ENCODE measurements at places on chromosomes 5 and 9. TPM values are rescaled to one million over a fixed set of nuclear protein-coding genes. Genes with fewer than 3 reads are reported as not detected.

DNA sequence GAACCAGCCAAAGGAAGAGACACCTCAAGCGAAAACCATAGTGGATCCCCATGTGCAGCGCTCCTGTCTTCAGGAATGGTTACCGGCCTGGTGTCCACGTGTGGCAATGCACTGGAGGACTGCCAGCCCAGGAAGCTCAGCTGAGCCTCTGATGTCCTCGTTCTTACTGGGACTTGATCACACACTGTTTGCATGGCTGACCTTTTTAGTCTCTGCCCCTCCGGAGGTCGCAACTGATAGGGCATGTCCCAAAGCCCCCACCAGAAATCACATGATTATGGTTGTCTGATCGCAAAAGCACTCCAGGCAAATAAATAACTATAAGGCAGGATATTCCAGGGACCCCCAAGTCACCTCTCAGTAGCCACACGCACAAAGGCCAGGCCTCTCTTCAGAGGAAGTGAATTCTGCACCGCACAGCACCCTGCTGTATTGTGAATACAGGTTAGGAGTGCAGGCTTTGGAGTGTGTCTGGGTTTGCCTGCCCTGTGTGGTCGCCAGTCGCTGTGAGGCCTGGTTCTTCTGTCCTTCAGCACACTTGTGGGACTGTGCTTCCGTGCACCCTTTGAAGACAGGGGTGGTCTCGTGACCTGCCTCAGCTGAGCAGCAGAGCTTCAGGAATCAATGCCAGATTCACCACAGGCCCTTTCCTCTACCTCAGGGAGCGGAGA is 13.4 kb upstream of the HABP4 start:
- no peak for DNase-seq

- DNase-seq: no peak
Measured at GRCh38 chr5:91642581-91642980, 259.5 kb upstream of the ARRDC3 start.

DNA sequence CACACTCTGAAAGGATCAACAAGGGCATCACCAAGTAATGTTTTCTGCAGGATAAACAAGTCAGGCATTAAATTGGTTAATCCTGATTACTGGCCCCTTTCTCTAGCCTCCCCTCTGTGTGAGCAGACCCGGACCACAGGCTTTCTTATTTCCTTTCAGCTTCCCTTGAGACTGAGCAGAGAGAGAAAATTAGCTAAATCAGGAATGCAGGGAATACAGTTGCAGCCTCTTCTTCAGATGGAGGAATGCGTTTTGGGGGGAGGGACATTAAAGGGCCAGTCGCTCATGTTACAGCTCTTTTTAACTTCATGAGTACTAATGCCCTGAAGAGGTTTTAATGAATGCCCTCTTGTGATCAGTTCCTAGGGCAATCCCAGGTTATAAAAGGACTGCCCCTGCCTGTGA is 19.8 kb downstream of the PCDHAC2 start:
- no peak for DNase-seq

DNA sequence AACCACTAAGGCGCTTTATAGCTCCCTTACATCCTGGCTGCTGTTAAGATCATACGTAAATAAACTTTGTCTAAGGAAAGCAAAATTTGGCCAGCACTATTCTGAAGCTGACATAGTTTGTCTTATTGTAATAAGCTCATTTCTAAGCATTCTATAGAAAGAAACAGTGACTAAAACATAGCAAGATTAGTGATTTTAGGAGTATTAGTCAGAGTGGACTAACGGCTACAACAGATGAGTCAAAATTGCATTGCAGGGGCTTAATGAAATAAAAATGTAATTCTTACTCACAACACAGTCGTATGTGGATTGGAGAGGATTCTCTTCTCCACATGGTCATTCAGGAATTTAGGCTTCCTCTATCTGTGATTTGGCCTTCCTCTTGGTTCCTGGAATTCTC is 347.6 kb downstream of the GADD45G start:
- DNase-seq: no peak

DNA sequence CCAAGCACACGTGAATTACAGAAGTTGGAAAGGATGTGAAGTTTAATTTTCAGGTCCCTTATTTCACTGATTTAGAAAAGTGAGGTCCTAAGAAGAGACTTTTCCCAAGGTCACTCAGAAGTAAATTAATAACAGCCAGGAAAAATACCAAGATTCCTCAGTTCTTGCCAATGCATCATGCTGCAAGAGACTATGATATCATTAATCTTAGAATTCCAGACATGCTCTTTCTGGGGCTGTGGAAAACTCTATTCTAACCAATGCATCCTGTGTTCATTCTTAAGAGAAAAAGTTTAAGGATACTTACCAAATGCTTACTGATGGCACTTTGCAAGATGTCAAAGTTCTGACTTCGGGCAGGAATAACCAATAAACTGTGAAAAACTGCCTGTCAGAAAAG is 42.8 kb downstream of the TEX10 start:
- no peak for DNase-seq

DNA sequence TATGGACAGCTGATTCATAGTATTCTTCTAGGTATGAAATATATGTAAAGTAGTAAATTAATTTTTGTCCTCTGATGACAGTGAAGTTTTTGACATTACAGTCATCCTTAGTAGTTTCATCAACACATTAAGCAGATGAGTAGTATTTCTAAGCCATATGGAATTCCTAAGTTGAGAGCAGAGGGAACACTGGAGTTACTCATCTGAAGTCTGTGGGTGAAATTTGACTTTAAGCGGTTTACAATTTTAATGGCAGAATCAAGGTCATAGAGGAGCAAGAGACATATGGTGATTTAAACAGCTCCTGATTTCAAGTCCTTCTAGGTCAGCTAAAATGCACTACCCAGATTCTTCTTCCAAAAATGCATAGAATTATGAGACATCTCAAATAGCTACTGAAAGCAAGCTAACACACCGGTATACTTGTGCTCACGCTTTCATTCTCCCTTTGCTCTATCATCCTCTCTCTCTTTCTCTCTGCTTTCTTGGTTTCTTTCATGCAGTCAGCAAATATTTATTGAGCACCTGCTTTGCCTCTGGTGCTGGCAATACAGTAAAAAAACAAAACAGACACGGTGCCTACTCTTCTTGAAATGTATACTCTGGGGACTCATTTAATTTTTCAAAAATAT is 235.9 kb downstream of the FER start:
- no peak for DNase-seq

- no peak for DNase-seq
Measured at GRCh38 chr5:180287404-180287803, 4.5 kb downstream of the MAPK9 start.

- DNase-seq: no peak
Measured at GRCh38 chr5:78647351-78647818, 1.2 kb downstream of the LHFPL2 start.

DNA sequence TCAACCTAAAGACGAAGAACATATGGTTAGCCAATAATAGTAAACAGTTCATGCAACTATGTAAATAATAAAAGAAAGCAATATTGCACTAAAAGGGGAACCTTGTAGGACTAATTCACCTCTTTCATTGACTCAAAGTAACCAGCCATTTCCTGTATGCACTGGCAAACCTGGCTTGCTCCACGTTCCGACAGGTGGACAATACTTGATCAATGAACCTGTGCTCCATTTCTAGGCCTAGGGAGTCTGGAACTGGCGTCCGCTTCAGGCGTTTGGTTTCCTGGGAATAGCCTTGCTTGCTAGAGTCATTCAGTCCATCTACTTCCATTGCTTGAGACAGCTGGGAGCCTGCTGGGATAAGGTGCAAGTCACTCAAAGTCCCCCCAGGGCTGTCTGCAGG is 41.6 kb downstream of the PTAR1 start:
- no peak for DNase-seq

GRCh38 chr5:39943811-39944210 is 519.0 kb upstream of the DAB2 start:
- DNase-seq: no peak

DNA sequence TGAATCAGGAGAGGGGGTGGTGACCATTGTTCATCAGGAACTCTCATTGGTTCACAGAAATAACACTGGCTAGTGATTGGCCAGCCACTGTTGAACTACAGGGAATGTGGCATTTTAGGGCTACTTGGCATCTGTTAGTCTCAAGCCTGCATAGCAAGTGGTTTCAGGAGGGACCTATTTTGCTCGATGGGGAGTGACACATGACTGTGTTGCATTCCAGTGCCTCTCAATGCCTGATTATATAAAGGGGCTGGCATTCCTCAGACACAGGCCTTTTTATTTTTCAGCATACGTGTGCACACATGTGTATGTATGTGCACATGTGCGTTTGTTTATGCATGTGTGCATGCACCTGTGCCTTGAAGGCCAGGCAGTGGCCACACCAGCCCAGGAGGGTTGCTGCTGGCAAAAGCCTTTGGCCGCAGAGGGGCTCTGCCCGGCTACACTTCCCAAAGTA is 23.2 kb downstream of the FGD3 start:
- no peak for DNase-seq

Gene RUFY1
- 21.5 TPM for total RNA-seq

Data from left ventricle myocardium inferior (tissue), 1 donor.